ENCODE measurements at places on chromosomes 3 and 15.

GRCh38 chr15:59936741-59937140 is 67.4 kb upstream of the FOXB1 start:
- DNase-seq, result no peak

GRCh38 chr15:85518979-85519761 is 138.8 kb downstream of the AKAP13 start:
- DNase-seq, result no peak

DNA sequence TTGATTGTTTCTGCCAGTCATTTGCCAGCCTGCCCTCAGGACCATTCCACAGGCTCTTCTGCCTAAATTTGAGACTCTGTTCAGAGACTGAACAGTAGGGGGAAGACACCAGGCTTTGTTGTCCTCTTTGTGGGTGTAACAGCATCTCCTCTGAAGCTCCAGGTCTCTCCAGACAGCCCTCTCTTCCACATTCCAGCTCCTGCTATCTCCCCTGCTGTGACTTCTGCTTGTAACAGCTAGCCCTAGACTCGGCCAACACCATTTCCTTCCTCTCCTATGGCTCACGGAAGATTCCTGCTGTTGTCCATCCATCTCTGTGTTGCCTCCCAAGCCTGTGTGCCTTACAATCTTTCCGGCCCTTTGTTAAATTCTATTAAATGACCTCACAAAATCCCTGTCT is 40.2 kb downstream of the SUCLG2 start:
- no peak for DNase-seq

DNA sequence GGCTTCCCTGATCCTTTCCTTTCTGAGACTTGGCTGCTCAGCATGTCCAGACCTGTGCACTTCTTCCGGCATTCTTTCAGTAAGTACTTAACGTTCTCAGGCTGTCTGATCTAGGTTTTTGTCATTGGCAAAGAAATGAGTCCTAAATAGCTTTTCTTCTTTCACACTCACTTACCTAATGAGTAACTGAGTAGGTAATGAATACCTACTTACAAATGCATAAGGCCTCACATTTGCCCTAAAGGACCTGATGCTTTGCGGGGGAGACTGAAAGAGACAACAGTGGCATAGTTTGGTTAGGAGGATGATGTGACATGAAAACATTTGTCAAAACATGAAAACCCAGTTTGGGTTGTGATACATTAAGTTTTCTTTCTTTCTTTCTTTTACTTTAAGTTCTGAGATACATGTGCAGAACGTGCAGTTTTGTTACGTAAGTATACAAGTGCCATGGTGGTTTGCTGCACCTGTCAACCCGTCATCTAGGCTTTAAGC is 516.7 kb upstream of the CFAP20DC start:
- no peak for DNase-seq

DNA sequence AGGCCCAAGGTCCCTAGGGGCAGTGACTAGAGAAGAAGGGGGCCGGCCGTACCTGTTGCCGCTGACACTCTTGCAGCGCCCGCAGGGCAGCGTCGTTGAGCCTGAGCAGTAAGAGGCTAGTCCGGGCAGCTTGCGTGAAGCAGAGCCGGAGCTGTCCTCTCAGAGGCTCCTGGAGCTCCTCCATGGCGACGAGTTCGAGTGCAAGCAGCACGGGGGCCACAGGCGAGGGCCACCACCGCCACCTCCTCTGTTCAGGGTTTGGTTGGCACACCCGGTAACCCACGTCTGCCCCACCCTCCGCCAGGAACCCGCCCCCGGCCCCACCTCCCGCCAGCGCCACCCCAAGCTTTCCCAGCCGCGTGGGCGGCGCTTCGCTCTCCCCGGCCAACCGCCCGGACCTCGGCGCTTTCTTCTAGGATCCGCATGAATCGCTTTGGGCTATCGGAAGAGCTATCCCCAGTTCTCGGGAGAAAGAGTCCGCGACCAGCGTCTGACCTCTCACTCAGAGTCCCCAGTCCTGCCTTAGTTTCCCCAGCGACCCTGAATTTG is at the start of gene ELL3:
TSS of gene ELL3 (minus strand) at position 249 of the 549 bp plus-strand sequence. CDS start at position 184, 65 bp downstream.
- peak; percentile 36 for DNase-seq

DNA sequence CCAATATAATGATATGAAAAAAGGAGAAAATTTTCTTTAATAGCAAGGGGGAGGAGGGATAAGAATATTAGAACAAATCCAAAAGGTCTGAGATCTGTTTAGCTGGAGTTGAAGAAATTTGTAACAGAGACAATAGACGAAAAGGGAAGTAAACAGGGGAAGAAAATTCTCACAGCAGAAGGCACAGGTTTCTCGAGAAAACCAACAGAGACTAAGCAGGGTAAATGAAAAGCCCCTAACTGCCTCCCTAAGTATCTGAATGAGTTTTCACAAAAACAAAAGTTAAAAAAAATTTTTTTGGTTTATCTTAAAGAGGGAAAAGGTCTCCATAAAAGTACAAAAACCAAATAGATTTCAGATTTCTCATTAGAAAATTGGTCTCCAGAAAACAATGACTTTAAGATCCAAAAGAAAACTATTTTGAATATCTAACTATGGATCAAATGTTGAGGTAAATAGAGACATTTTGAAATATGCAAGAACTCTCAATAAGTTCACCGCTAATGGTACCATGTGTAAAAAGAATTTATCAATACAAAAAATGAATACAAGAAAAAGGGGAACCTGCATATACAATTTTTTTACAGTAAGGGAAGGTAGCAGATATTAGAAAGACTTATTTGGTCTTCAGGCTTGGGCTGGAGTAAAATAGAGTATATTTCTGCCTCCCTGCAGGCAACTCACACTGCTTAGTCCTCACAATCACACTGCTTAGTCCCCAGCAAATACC is 23.9 kb upstream of the NEK10 start:
- no peak for DNase-seq

- no peak for DNase-seq
Observed at GRCh38 chr15:91469632-91470567, 369.8 kb downstream of the SV2B start.

GRCh38 chr3:29597376-29598008 is 316.6 kb downstream of the RBMS3 start:
- DNase-seq, result no peak

- no peak for DNase-seq
Observed at GRCh38 chr3:150107429-150108175, 136.9 kb upstream of the PFN2 start.

DNA sequence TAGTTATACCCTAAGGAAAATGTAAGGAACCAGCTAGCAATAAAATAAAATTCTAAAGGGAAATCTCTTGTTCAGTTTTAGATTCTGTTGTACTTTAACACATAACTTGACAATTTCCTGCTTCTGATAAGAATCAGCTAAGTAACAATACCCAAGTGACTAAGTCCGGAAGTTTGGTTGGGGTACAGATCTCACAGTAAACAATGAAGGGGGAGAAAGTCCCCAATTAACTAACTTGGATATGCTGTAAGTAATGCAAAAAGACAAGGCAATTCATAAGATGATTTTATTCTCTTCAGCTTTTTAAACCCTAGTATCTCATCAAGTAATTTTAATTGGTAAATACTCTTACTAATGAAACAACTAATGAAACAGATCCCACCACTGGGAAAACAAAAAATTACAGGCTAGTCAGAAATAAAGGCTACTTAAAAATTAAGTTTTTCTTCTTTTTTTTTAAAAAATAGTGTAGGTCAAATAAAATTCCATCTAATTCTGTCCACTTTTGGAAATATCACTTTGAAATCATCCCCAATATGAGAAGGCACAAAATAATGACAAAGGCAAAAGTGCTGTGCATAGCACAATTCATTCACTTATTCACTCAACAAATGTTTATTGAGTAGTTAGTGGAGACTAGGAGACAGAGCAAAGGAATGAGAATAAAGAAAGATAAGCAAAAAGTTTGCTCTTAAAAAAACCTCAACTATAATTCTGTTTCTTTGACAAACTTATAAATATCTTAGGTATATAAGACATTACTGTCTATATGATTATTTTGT is 37.8 kb upstream of the IL20RB start:
- DNase-seq, result no peak

GRCh38 chr15:72782274-72783003 is 1.1 kb downstream of the ADPGK start:
- no peak for DNase-seq

DNA sequence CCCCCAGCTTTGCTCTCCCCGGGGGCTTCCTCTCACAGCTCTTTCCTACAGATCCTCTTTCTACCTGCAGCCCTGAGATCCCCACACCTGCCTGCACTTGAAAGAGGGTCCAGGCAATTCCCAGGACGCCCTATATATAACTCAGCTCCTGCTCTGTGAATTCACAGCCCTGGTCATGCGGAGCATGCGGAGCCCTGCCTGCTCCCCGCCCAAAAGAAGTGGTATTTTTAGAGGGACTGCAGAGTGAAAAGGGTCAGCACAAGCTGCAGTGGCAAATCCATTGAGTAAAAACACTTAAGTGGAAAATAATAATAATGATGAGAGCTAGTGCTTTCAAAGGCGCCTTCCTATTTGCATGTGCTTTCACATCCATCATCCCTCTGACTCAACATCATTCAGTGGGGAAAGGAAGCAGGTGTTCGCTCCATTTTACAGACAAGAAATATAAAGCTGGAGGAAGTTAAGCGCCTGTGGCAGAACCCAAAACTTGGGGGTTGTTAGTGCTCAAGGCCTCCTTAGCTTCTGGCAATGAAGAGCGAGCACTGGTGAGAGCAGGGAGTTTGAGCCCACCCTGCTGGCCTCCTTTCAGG is 76.3 kb upstream of the LIPC start:
- no peak for DNase-seq

GRCh38 chr3:133883641-133884040 is 12.0 kb downstream of the RAB6B start:
- DNase-seq, result no peak

DNA sequence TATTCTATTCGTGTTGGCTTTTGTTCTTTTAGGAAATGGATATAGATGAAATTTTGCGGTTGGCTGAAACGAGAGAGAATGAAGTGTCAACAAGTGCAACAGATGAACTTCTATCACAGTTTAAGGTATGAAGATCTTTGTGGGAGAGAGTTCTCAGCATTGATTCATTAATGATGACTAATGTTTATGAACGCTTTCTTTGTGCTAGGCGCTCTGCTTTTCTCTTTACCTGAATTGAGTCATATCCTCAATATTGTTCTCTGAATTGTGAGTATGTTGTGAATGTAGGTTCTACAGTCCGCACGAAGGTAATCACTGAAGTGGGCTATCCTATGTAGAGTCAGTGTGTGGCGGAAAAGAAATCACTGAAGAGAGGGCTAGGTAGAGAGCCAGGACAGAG is 81.2 kb downstream of the CHD2 start:
- no peak for DNase-seq

DNA sequence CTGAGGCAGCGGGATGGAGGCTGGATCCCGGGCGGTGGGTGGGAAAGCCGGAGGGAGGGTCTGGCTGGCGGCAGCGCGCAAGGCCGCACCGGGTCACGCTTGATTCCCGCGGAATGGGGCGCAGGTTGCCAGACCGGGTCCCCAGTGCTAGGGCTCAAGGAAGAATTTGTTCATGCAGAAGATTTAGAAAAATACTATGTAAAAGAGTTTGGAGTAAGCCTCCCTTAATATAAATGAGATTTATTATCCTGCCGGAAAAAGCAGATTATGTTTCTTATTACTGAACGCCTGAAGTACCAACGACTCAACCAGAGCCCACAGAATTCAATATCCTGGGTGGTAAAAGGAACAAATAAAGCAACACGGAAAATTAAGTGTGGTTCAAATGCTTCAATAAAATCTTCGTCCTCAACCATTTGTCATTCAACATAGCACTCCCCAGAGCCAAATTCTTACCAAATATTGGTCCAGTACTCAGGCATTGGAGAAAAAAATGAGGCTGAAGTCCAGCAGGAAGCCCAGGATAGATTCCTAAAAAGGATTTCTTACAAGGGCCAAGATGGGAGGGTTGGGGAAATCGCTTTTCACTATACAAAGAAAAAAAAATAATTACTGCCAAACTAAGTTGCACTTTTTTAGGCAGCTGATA is 1.2 kb upstream of the ZBTB20 start:
- DNase-seq, result no peak

DNA sequence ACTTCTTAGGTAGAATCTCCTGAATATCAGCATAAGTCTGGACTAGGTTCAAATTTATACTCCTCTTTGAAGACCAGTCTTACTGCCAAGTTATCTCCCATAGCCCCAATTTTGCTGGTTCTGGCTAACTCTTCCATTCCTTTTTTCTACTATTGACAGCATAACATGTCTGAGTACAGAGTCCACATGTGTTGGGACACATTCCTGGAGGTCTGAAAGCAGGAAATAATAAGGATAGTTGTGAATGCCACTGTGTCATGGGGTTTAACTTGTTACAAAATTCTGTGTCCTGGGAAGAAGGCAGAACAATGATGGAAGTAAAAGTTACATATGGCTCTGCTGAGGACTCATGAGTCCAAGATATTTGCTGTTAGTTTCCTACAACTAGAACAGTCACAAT is 57.4 kb upstream of the ZBTB20 start:
- no peak for DNase-seq

DNA sequence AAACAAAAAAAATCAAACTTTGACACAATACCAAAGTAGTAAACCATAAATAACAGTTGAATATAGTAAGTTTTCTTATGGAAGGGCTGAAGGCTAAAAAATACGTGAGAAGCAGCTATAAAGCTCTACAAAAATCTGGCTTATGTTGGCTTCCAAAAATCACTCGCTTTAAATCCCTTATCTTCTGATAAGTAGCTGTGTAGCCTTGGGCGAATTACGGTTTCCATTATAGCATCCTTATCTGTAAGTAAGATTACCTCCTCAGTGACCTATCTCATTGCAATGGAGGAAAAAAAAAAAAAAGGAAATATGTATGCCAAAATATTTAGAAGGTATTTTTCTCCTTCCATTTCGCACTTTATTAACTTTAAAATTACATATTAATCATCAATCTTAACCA is 348.6 kb downstream of the PLOD2 start:
- DNase-seq, result no peak

DNA sequence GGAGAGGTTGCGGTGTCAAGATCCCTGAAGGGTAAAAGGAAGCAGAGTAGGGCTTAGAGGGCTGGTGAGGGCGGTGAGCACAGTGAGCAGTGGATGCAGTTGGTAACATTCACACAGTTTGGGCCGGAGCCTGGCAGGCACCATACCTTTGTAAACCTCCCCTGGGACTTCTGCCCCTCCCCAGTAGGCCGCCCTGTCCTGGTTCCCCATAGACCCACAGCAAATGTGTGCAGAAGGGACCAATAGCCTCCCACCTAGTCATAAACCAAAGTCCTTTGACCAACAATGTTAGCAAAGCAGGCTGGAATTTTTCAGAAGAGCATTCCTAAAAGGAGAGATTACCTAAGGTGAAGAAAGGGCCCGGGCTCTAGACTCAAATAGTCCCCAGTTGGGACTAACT is 1.7 kb upstream of the PHGR1 start:
- no peak for DNase-seq

- no peak for DNase-seq
Observed at GRCh38 chr15:67701669-67702068, 123.6 kb upstream of the SKOR1 start.

GRCh38 chr3:11201251-11202019 is 47.1 kb downstream of the HRH1 start:
- DNase-seq, result no peak

DNA sequence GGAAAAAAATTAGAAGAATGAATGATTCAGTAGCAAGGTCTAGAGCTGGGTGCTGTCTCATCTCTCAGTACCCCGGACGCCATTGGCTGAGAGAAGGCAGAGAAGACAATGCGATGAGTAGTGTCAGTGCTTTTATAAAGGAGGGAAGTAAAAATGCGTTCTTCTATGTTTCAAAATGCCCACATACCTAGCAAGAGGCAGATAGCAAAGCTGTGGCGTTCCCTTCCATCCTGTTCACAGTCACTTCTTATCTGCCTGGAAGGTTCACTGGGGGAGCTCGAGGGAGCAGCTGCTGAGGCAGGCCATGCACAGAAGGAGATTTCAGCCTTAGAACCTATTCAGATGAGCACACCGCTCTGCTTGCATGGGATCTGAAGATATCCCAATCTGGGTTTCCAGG is 234.0 kb downstream of the RPLP1 start:
- no peak for DNase-seq

All from neural crest cell (in vitro differentiated cells).